ENCODE measurements at places on chromosomes 7 and 10. TPM values are rescaled to one million over a fixed set of nuclear protein-coding genes. Genes with fewer than 3 reads are reported as not detected.

DNA sequence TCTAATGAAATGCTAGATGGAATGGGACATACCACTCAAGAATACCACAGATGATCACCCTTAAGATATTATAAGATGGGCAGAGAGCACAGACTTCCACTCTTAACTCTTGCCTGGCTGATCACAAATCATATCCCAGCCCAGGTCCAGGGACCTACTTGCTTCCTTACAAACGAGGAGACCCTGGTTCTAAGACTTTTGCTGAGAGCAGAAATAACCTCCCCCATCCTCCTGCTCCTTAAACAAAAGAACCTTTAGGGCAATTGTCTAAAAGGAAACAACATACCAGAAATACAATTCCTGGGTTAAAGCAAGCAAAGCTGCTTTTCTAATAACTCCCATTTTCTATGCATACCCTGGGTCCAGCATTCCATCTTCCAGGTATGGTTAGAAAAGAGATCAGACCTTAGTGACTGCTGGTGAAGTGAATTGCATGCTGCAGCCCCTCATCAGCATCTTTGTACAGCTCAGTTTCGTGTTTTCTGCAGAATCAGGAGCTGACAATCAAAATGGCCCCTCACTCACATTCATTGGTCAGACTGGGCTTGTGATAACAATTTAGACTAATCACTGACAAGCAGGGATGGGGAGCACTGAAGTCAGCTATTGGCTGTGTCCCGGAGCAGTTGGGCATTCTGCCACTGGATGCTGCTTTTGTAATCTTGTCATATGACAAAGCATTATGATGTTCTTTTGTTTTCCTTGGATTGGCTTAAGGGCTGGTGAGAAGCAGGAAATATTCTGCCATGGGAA lies 14.6 kb downstream of the IFIT3 start:
- no peak for DNase-seq

The TUBAL3 gene
- polyA plus RNA-seq = 2.6 TPM

- no peak for DNase-seq
Measured at GRCh38 chr7:34406848-34407530, 251.0 kb upstream of the NPSR1 start.

DNA sequence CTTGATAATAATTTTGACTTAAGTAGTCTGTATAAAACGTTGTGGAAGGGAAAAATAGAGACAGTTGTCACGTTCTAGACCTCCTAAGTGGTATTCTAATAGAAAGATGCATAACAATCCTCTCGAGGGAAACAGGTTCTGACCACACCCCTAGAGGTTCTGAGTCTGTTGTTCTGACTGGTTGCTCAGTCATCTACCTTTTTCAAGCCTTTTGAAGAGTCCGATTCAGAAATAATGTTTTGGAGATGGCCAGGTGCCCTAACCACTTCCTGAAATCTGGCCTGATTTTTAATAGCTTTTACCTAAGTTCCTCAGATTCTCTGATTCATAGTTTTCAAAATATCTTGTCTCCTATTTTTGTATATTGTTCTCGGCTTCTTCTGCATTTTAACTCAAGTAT lies 175.6 kb downstream of the HDAC9 start:
- peak; percentile 13 for DNase-seq

DNA sequence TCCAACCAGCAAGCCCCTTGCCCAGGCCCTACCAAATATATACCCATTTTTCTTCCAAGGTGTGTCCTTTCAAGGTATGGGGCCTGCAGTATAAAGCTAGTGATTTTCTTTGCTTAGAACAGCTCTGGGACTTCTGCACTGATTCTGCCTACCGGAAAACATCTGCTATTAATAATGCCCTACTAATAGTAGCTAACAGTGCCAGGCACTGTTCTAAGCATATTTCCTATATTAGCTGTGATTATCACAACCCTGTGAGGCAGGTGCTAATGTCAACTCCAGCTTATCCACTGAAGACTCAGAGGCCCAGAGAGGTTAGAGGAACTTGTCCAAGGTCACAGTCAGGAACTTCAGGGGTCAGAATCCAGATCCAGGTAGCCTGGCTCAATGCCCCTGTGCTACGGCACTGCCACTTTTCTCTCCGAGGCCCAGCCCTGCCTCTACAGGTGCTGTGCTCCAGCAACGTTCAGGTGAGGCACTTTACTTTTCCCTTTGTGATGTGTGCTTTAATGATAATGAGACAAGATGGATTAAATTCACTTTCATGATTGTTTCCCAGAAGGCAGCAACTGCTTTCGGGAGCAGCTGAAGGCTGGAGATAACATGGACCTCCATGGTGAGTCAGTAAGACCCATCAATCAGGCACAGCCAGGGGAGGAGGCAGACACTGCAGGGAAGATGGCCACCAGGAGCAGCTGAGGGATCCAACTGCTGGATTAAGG lies 26.7 kb downstream of the TAS2R41 start:
- DNase-seq = no peak

The MUC12 gene
- polyA plus RNA-seq = not detected

DNA sequence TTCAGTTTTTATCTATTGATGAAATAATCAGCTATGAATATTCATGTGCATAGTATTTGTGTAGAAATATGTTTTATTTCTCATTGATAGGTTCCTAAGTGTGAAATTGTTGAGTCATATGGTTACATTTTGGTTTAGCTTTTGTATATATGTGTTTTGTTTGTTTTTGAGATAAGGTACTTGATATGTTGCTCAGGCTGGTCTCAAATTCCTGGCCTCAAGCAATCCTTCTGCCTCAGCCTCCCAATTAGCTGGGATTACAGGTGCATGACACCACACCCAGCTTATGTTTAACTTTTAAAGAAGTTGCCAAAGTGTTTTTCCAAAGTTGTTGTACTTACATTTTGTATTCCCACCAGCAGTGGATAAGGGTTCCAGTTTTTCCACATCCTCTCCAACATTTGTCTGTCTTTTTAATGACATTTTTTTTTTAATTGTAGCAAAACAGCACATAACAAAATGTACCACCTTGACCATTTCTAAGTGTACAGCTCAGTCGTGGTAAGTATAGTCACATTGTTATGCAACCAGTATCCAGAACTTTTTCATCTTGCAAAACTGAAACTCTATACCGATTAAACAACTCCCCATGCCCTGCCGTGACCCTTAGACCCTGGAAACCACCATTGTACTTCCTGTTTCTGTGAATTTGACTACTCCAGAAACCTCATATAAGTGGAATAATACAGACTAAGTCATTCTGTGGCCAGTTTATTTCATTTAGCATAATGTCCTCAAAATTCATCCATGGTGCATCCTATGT lies 12.6 kb upstream of the UBE2D1 start:
- no peak for DNase-seq

- DNase-seq = no peak
Measured at GRCh38 chr10:118108194-118109026, 61.7 kb upstream of the RAB11FIP2 start.

The UCN3 gene
- not detected for polyA plus RNA-seq

DNA sequence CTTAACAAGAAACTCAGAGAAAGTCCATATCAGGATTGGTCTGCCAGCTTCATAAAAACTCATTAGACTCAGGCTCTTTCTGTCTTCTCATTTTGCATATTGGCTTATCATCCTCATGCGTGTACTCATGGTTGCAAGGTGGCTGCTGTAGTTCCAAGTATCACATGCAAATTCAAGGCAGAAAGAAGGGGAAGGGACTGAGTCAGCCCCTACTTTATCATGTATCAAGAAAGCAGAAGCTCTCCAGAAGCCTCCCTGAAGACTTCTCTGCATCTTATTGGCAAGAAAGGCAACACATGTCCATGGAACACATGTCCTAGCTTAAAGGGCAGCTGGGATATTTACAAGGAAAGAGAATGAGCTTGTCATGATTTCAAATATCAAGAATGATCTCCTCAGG lies 19.4 kb upstream of the EZH2 start:
- DNase-seq = no peak

The ITIH2 gene
- polyA plus RNA-seq = not detected

DNA sequence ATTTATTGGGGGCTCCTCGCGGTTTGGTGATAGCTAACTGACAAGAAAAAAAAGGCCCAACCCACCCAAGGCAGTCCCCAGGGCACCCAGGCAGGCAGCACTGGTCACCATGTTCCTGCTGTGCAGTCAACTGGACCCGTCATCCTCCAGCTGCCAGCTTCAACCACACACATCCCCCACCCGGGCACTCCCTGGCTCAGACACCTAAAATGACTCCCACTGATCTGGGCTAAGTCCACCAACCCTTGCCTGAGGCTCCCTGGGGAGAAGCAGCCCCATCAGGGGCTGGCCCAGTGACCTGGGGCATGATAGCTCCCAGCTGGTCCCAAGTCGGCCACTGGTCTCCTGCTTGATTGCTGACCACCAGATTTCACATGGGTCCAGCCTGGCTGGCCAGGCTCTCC lies 161.8 kb downstream of the NRF1 start:
- no peak for DNase-seq

DNA sequence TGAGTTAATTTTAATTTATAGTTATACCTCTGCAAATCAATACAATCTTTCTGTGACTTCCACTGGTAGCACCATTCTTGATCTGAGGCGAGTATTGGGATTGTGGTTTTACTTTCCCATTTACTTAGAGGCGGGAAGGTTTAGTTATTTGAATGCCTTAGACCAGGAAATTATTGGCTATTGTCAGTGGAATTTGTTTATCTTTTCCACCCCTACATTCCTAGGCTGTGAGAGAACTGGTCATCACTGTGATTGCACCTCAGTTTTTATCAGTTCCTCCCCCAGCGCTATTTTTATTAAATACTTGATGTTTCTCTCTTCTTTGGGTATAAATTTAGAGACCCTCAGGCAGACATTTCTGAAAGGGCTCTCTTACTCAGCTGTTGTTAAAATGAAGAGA lies 29.9 kb downstream of the CDK14 start:
- DNase-seq = no peak

- DNase-seq = no peak
Measured at GRCh38 chr7:95622001-95622549, 25.8 kb upstream of the PDK4 start.

DNA sequence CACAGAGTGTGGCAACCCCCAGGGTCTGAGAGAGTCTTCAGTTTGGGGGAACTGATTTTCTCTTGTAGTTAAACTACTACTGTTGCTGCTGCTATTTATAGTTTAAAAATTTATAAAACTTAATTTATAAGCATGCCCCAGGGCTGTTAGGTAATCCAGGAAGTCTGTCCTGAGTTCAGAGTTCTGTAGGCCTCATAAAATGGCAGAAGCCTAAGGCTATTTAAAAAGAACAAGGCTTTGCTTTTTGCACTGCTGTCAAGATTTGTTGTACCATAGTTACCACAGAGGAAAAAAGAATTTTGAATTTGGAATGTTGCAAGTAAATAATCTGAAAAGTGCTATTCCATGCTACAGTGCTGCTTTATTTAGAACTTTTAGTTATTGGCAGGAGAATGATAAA lies 66.1 kb downstream of the AGK start:
- DNase-seq = no peak

DNA sequence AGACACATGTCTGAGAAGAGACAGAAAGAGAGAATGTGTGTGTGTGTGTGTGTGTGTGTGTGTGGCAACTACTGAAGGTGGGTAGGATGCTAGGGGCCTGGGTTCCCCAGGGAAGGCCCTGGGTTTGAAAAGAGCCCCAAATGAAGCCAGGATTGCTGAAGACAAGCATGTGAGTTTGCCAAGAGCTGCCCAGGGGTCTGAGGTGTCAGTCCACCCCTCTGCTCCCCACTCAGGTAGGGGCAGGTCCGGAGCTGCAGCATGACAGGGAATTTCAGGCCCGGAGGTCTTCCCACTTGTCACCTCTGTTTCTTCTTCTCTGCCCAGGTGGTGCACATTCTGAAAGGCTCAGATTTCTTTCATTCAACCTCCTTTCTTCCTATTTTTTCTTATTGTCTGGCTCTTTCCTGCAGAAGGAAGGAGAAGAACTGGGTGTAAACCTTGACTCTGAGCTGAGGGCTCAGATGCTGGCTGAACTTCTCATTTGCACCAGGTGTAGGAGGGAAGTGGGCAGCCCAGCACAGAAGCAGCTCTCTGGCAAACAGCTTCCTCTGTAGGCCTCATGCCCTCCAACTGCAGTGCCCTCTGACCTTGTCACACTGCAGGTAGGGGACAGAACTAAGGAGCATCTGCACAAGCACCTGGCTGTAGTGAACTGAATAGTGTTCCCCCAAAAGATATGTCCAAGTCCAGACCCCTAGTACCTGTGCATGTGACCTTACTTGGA lies 79.6 kb upstream of the LRRC4 start:
- no peak for DNase-seq
